ENCODE measurements at places on chromosomes 5 and 9.

DNA sequence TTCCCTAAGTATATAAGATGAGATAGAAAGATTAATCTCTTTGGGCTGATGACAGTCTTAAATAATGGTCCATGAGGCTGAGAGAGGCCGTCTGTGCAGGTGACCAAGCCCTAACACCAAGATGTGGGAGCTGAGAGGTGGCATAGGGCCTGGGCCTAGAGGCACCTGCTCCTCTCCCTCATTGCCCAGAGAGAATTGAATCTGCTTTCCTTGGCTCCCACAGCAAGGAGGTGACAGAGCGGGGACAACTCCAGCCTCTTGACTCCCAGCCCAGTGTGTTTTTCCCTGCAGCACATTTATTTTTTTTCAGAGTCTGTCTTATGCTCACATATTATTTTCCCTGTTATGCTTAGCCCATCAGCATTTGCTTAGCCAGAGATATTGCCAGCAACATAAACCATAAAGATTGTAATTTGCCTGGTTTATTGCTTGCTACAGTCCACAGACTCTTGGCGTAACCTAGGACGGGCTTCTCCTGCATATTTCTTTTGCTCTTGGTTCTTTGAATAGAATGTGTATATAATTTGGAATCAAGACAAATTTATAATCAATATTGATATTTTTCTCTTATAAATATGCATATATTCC is 105.6 kb downstream of the NTRK2 start:
- no peak for DNase-seq

GRCh38 chr9:85292261-85292660 is 449.5 kb downstream of the AGTPBP1 start:
- DNase-seq, result no peak

- no peak for DNase-seq
These were observed 53.0 kb downstream of the SUB1 start for GRCh38 chr5:32638309-32638708.

- no peak for DNase-seq
These were observed 19.8 kb downstream of the ABL1 start for GRCh38 chr9:130854835-130855234.

DNA sequence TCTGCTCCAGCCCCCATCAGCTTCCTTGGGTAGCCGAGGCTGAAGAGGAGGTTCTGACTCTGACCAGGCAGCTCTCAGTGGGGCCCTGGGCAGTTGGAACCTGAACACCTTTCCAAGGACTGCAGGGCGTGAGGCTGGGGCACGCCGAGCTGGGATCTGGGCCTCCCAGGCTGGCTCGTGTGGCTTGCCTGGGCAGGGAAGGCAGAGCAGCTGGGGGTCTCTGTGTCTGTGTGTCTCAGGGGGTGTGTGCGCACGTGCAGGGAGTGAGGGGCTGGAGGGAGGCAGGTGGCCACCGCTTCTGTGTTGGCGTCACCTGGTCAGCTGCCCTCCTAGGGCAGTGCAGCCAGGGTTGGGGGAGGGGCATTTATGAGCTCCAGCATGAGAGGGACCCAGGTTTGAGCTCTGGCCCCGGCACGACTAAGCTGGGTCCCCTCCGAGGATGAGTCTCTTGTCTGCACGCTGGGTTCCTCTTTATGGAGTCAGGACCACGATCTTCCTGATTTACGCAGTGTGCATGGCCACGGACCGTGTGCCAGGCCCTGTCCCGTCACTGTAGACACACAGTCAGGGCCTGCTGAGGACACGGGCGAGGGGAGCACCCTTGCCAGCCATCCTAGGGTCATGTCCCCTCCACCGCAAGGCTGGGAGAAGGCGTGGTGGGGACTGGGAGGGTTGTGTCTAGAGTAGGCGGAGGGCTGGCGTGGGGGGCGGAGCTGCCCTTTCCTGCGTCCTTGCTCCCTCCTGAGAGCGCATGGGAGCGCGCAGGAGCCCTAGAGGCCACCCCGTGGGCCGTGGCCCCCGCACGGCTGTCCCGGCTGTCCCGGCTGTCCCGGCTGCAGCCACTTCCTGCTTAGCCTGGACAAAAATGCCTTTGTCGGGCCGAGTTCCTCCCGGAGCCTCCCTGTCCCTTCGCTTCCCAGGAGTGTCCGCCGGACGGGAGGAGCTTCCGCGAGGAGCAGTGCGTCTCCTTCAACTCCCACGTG is 4.6 kb downstream of the ADAMTSL2 start:
- peak; percentile 42 for DNase-seq

GRCh38 chr5:16149621-16150020 is 30.0 kb downstream of the MARCHF11 start:
- no peak for DNase-seq

DNA sequence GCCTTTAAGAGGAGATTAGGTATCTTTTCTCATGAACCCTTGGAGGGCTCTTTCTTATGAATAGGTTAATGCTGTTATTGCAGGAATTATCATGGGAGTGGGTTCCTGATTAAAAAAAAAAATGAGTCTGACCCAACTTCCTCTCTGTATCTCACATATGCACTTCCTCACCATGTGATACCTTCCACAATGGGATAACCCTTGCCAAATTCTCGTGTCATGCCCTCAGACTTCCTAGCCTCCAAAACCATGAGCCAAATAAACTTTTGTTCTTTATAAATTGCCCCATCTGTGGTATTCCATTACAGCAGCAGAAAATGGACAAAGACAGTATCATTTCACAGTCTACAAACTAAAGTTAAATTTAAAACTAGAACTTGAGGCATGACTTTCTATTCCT is 1.0 kb downstream of the OR1B1 start:
- no peak for DNase-seq

DNA sequence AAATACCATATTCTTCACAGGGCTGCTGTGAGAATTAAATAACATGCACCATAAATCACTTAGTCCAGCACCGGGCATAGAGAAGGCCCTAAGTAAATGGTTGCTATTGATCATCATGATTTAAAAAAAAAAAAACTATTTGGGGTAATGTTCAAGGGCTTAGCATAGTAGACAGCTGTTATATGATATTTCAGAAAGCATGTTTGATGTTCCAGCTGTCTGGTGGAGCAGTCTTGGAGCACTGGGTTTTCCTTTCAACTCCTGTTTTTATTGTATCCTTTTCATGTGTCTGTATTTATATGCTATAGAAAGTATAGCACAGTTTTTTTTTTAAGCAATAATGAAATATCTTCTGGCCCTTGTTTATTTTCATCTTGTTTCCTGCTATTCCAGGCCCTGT is 28.0 kb upstream of the TOMM5 start:
- no peak for DNase-seq

DNA sequence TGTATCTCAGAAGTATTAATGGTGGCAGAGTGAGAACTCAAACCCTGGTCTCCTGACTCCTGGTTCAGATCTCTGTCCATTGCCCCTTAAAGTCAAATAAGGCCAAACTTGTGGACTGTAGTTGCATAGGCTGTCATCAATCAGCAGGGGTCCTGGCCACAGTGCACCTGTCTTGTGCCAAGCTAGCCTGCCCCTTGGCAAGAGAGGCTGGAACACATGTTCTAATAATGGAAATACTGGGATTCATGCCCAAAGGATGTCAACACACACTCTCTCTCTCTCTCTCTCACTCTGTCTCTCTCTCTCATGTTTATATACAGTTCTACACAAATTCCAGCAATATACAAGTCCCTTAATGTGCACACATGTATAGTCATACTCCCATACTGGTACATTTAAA is 44.3 kb downstream of the GLRA1 start:
- DNase-seq, result no peak
